Articular chondrocyte of knee joint (primary cell): ENCODE measurements at places on chromosomes 16 and 17. TPM values are rescaled to one million over a fixed set of nuclear protein-coding genes. Genes with fewer than 3 reads are reported as not detected.

LGALS3BP gene
- total RNA-seq, result 4.3 and 5.5 TPM in 2 replicates

C17orf113 gene
- 0.11 and 0.26 TPM in 2 replicates for total RNA-seq

SLC22A31 gene
- total RNA-seq, result 0.13 TPM in 1 of 2 replicates, not detected in the other

CD300LB gene
- not detected in 2 replicates for total RNA-seq

USB1 gene
- total RNA-seq, result 15.4 and 16.2 TPM in 2 replicates

TNK1 gene
- total RNA-seq, result 4.1 and 4.6 TPM in 2 replicates
